ENCODE measurements at places on chromosomes 11 and 22.

- DNase-seq: peak; percentile 27
Measured at GRCh38 chr11:1921574-1922141, 2.2 kb downstream of the TNNT3 start.

GRCh38 chr22:37983860-37984791 is at the start of gene SOX10:
Gene SOX10 (minus strand): TSS chr22:37984555. CDS start chr22:37983784, 771 bp downstream.
- DNase-seq: no peak

DNA sequence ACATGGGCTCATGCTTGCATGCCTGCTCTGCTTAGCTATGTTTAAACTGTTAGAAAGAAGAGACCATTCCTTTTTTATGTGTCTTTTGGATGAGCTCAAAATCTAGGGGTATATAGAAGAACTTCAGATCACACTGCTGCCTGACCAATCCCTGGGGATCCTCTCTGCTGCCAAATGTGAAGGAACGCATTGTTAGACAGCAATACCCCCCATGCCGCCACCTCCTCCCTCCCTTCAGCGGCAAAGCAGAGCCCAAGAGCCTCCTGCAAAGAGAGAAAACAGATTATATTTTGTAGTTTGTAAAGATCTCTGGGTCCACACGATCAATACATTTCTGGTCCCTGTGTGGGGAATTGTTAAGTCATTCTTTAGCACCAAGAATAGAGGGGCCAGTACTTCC is 677.6 kb downstream of the NTM start:
- no peak for DNase-seq

- no peak for DNase-seq
Measured at GRCh38 chr11:133563505-133564025, 31.3 kb upstream of the OPCML start.

DNA sequence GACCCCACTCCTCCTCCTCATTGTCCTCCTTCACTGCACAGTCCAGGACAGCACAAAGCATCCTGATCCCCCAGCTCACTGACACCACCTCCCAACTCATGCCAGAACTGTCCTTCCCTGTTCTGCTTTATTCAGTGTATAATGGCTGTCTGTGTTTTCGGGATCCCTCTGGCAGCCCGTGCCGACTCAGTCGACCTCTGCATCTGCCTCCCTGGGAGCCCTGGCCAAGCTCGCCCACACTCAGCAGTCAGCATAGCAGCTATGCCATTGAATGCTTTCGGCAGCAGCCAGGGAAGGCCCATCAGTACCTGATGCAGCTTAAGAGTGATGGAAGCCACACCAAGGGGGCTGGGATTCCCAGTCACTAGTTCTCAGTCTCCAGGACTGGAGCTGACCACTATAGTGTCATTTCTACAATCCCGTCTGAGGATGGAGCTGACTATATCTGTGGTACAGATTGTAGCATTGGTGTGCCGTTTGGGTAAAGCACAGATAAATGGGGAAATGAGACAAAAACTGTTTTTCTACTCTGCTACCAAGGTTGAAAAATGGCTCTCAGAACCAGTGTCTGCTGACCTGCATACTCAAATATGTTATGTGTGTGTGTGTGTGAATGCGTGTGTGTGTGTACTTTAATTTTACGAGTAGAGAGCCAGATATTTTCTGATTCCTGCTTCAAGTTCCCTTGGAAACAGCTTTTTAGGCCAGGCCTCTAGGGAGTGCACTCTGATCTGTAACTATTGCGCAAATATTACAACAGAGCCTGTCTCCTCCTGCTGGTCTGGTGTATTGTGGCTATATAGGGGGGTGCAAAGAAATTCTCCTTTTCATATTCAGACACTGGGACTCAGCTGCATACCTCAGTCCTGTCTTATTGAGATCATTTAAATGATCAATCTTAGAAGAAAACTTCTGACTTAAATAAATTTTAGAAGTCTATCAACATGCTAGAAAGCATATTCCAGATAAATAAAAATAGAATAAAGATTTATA is 78.8 kb upstream of the TOP3B start:
- DNase-seq: no peak

DNA sequence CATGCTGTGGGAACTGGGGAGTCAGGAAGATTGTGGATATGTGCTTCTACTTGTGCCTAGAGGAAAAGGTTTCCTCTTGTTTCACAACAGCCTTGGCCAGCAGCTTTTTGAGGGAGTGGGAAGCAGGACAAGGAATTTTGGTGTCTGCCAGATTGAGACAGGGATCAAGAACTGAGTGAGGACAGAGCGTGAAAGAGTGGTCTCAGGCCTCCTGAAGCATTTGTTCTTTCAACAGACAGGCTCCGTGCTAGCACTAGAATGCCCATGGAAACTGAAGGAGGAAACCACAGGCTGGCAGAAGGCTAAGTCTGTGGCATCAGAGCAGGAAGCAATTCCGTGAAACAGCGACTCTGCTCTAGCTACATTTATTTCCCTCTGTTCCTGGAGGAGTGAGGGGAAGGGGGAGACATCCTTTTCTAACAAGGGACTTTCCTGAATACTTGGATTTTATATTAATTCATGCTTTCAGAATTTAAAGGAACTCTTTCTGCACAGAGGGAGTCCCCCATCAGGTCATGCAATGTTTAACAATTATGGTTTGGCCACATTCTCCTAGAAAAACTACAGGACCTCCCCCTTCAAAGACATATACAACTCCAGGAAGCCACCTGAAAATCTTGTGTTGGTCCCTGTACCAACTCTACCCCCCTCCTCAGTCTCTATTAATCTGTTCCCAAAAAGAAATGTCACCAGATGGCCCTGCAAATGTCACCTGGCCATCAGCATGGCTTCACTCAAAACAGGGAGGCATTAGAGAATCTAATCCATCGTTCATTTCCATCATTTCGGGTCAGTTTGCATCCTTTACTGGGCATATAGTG is 96.1 kb downstream of the SYT9 start:
- no peak for DNase-seq

DNA sequence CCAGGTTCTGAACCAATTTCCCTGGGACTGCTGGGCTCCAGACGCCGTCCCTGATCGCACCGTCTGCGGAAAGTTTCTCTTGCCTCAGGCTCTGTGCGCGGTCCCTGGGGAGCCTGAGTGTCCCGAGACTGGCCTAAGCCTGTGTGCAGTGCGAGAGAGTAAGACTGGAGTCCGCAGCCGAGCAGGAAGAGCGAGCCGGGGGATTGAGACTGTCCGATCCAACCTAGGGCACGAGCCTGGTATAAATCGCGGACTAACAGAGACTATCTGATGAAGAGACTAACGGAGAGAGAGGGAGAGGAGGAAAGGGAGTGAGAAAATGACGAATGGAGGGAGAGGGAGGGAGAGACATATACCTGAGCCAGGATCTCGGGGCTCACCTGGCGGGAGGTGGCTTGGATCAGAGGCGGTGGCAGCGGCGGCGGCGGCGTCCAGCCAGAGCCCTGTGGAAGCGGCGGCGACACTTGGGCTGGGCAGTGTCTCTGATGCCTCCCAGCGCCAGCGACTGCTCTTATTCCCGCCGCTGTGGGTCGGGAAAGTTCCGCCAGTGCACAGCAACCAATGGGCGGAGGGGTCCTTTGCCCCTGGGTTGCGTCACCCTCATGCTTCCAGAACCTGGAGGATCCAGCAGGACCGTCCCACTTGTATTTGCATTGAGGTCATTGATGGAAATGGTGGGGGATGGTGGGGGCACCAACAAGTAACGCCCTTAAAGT is at the start of gene CALCA:
Gene CALCA, minus strand, starts transcription at position 487 of the 716 bp plus-strand sequence. CDS start 1,159 bp downstream, outside the sequence.
- no peak for DNase-seq

DNA sequence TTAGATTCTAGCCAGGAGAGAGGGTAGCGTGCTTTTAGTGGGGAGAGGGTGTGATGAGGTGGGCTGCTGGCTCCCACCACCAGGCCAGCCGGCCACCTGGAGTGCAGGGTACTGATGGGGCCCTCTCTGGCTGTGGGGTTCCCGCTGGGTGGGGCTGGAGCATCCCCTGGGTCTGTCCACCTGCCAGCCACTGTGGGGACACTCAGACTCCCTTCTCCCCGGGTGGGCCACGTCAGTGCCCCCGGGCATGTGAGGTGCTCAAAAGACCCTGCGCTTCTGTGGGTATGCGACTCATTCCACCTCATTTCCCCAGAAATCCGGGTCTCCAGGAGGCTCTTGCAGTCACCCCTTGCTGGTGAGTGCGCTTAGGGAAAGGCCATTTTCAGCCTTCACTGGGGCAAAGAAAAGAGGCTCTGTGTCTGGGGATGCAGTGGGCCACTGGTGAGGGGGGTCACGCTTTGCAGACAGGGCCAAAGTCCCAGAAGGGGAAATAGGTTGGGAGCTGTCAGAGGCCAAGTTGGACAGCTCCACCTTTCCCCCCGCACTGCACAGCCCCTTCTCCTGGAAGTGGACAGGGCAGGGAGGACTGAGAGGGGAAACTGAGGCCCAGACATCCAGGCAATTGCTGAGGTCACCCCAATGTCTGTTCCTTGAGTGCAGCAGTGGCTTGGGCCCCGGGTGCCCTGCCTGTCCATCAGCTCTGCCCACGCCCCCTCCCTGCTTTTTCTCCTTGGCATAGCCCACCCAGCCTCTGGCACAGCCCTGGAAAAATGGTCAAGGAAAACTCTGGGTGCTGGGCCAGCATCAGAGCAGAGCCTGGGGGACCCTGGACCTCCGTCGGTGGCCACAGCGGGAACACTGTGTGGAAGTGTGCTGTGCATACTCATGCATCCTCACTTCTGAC is 53.3 kb downstream of the TPCN2 start:
- no peak for DNase-seq

GRCh38 chr11:122633219-122633829 is 22.2 kb upstream of the UBASH3B start:
- DNase-seq: no peak

DNA sequence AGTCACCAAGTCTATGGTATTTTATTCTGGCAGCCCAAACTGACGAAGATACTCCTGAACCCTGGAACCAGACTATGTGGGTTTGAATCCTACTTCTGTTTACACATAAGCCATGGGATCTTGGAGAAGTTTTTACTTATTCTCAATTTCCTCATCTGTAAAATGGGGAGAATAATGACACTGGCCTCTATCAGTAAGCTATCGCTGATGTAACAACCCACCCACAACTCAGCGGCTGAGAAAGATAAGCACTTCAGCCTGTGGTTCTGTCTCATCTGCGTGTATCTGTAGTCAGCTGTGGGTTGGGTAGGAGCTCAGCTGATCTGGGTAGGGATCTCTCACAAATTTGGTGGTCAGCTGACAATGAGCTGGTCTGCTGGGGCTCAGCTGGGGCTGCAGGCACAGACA is 68.0 kb upstream of the ALX4 start:
- no peak for DNase-seq

GRCh38 chr11:16034074-16034473 is 322.3 kb downstream of the SOX6 start:
- DNase-seq: no peak

GRCh38 chr22:24433828-24434470 is 6.5 kb downstream of the ADORA2A start:
- no peak for DNase-seq

DNA sequence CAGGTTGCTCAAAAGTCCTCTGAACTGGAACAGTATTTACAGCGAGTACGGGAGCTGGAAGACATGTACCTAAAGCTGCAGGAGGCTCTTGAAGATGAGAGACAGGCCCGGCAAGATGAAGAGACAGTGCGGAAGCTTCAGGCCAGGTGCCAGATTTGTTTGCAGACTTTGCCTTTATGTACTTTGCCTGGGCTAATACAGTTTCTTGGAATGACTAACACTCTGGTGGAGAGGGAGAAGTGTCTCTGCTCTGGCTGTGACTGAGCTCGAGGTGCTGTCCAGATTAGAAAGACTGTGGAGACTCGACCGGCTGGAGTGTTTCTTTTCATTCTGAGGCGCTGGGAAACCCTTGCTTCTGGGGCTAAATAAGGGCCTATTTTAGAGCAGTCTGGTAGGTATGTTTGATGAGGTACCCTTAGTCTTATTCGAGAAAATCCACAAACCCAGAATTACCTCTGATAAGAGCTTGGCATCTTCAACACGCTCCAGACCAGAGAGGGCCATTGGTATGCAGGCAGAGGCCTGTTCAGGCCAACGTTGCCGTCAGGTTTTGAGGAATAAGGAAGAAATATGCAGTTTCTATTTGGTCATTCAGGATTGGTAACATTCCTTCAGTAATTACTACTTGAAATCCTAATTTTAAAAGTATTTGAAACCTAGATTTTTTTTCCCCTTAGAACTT is 76.5 kb downstream of the SWAP70 start:
- DNase-seq: no peak

GRCh38 chr11:103683576-103683975 is 352.9 kb upstream of the DDI1 start:
- no peak for DNase-seq

GRCh38 chr11:72430741-72431570 is 3.4 kb downstream of the CLPB start:
- DNase-seq: peak; percentile 79

DNA sequence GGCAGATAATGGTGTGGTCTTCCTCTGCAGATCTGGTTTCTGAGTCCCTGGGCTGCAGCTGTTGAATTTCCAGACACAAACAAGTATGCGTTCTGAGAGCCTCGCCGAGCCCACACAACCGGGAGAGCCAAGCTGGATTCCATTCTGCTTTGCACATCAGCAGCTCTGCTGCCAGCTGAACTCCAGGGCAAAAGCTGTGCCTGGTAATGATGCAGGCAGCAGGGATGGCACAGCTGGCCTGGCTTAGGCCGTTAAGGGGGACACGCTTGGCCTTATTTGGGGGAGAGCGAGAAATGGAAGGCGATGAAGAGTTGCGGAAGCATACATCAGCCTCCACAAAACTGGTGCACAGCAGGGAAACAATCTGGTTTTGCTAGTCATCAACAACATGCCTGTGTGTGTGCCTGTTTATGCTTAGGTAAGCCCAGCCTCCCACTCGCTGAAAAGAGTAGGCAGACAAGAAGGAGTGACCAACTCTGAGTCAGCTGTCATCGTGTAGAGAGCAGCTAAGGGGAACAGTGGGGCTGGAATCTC is 25.1 kb downstream of the ADAMTS8 start:
- no peak for DNase-seq

DNA sequence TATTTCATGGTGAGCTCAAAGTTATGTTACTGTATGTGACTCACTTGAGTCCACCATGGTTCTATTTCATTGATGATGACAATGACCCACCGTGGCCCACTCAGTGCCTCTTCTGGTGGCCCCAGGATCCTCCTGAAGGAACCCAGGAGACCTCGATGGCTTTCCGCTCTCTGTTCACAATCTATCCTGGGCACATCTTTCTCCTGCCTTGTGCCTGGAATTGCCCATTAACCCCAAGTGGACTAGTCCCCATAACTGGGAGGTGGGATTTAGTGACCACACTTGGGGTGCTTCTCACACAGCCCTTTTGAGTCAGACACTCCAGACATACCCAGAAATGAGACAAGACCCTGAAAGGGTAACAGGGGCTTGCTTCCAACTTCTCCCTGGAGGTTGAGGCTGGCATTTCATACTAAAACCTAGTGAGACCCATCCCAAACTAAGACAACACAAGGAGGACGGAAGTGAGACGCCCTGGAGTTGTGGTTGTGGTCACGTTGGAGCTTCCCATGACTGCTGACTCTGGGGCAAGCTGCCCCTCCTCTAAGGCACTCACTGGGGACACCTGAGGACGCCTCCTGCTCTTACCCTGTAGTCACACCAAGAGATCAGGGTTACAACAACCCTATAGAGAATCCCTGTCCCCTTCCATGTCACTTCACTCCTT is 22.1 kb downstream of the IGLL5 start:
- DNase-seq: no peak
